ENCODE measurements at places on chromosomes 6 and 20.

DNA sequence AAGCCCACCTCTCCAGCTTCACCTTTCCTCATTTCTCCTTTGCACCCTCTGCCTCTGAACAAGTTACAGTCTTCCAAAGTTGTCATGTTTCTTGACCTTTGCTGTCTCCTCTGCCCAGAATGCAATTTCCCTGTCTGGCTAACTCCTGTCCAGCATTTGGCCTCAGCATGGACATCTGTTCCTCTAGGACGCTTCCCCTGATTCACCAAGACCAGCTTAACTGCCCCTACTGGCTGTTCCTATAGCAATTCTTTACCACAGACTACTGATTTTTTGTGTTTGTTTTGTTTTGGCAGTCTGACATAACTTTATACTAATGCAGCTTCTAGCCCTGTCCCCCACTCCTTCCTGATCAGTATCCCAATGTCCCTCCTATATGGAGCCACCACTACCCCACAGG is 13.4 kb downstream of the GNL1 start:
- DNase-seq = no peak

DNA sequence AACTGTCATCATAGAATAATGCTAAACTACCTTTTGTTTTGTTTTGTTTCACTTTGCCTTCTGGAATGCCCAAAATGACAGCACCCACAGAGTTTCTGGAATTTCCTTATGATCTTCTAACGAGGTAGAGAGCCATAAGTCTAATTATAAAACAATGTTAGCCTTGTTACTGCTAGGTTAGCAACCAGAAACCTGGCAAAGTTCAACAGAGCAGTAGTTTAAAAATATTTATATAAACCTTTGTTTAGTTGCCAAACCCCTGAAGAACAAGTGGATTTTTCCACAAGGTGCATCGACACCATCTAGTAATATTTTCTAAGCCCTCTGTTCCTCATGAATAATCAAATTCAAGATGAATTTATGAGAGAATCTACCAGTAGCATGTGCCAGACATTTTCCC is 27.6 kb upstream of the IPCEF1 start:
- no peak for DNase-seq

DNA sequence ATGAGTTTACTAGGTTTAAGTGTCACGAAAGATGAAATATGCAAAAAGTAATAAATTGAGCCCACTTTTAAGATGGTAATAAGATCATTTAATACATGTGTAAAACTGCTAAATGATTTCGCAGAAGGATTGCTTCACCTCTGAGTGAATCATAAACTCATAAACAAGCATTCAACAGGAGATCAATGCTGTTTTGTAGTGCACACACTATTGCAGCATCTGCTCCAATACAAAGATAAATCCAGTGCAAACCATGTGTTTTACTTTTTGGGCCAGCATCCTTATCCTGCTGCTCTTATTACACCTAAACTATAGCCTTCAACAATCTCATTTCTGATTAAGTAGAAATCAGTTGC is 400.1 kb downstream of the NKAIN2 start:
- DNase-seq = no peak

DNA sequence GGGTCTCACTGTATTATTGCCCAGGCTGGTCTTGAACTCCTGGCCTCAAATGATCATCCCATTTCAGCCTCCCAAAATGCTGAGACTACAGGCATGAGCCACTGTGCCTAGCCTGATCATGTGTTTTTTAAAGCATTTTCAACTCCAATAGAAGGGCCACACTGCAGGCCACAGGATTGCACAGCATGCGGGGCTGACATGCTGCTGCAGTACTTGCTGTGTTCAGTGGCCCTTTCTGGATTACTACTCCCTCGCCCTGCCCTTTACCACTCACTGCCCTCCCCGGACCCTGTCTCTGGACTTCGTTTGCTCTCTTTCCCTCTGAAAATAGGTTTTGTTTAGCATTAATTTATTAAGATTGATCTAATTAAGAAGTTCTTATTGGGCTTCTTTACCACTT is 37.3 kb downstream of the HECA start:
- DNase-seq = no peak

DNA sequence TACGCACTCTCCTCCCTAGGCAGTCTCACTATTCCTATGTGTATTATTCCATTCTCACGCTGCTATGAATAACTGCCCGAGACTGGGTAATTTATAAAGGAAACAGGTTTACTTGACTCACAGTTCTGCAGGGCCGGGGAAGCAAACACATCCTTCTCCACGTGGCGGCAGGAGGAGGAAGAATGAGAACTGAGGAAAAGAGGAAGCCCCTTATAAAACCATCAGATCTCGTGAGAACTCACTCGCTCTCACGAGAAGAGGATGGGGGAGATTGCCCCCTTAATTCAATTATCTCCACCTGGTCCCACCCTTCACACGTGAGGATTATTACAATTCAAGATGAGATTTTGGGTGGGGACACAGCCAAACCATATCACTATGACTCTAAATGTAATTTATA is 61.9 kb downstream of the ECT2L start:
- no peak for DNase-seq

- DNase-seq = peak; percentile 8
Observed at GRCh38 chr6:137571854-137572253, 77.7 kb upstream of the OLIG3 start.

- peak; percentile 1 for DNase-seq
Observed at GRCh38 chr6:122130026-122130348, 269.5 kb upstream of the HSF2 start.

DNA sequence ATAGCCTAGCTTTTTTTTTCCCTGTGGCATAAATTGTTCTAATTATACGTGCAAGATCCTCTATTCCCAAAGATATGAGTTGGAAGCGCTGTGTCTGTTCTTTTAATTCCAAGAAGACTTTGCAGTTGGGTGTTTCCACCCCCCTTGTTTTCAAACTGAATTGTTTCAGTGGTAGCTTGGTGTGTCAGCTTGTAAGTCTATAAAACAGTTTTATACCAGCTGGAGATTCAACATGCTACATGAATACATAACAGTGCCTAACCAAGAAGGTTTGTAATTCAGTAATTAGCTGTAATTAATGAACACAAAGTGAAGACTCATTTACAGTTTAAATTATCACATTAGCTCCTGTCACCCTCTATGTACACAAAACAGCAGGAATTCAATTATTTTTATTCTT is 154.0 kb downstream of the ZNF217 start:
- no peak for DNase-seq
